ENCODE measurements at places on chromosomes 7 and 10.

- ATAC-seq, result no peak
Observed at GRCh38 chr10:8539056-8539455, 484.6 kb downstream of the GATA3 start.

DNA sequence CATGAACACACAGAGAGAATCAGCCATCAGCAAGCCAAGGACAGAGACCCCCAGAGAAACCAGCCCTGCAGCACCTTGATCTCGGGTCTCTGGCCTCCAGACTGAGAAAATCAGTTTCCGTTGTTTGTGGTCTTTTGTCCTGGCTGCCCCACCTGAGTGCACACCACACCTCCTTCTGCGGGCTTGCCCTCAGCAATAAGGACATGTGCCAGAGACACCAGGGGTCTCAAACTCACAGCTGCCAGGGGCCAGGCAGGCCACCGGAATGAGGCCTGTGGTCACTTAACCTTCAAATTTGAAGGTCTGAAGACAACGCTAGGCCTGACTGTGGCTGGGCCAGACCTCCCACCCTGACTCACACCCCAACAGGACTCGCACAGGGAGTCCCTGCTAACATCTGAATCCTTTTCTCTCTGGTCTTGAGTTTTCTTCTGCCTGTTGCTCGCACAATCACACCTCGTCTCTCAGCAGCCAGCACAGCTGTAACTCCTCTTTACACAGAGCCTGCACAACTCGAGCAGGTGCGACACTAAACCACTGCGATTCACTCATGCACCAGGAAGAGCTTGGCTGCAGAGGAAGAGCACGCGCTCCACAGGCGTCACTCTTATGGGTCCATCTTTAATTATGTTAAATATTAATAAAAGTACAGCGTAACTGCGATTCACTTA, 86.2 kb downstream of the CHST15 start:
- no peak for ATAC-seq

- ATAC-seq, result no peak
Observed at GRCh38 chr10:86058964-86059363, 307.6 kb downstream of the GRID1 start.

- no peak for ATAC-seq
Observed at GRCh38 chr7:142914121-142914520, 19.4 kb downstream of the TRPV5 start.

GRCh38 chr10:58820386-58820785, 307.7 kb downstream of the BICC1 start:
- ATAC-seq, result no peak

DNA sequence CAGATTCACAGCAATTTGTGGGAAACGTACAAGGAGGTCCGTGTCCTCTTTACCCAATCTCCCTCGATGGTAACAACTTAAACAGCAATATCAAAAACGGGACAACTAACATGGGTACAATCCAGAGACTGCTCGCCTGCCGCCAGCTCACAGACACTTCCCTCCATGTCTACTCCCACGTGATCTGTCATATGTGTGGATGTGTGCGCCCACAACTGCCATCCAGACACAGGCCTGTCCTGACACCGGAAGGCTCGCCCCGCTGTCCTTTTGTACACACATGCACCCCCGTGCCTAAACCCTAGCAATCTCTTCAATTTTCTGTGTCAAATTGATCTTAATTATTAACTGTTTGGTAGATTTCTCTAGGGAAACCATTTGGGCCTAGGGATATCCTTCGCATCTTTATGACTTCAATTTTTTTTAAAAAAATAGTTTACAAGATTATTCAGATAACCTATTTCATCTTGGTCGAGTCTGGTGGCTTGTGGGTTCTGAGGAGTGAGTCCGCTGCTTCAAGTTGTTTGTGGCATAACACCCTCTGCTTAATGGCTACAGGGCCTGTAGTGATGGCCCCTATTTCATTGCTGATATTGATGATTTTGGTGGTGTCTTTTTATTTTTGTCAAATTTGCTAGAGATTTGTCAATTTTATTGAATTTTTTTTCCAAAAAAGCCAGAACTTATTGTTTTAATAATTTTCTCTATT, 260.6 kb downstream of the MAD1L1 start:
- no peak for ATAC-seq

DNA sequence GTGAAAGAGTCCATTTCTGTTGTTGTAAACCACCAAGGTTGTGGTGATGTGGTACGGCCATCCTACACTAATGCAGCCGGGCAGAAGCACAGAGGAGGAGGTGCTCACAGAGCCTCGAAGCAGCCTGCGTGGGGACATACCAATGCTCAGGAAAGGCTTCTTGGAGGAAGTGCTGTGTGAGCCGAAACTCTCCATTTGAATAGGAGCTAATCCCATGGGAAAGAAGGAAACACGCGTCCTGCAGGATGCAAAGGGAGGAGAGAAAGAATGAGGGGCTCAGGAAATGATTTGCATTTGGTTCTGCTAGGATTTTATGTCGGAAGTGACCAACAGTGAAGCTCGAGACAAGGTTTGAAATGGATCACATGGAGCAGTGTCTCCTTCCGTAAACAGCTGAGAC, 477.9 kb upstream of the ANKRD30A start:
- no peak for ATAC-seq

DNA sequence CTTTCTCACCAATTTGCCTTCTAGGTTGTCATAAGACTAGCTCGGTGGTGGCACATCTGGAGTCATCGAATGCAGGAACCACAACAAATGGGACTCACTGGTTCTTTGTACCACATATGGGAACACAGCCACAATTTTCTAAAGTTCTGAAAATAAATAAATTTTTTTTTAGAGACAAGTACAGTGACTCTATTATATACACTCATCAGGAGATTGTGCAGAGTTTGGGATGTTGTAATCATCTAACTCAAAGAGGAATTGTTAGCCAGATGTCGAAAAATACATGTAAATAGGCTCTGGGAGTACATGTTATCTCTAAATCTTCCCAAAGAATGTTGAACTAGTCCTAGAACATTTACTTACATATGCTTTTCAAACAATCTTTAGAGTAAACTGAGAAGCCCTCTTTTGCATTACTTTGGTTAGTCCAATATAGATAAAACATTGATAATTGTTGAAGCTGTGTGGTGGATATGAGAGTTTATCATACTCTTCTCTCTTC, 19.6 kb upstream of the SEPTIN7 start:
- ATAC-seq, result no peak

DNA sequence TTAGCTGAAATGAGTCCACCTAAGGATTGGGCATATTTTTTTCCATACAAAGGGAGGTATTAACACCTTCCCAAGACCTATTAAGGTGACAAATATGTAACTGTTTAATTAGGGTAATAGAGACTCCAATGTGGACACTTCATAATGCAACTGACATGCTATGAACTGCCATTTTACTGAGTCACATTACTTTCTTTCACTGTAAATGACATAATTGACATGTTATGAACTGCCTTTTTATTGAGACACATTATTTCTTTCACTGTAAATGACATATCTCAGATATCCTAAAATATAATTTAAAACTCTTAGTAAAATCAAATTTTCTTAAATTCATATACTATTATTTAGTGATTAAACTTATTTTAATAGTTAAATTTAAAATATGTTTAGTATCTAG, 528.8 kb upstream of the PCDH15 start:
- no peak for ATAC-seq

DNA sequence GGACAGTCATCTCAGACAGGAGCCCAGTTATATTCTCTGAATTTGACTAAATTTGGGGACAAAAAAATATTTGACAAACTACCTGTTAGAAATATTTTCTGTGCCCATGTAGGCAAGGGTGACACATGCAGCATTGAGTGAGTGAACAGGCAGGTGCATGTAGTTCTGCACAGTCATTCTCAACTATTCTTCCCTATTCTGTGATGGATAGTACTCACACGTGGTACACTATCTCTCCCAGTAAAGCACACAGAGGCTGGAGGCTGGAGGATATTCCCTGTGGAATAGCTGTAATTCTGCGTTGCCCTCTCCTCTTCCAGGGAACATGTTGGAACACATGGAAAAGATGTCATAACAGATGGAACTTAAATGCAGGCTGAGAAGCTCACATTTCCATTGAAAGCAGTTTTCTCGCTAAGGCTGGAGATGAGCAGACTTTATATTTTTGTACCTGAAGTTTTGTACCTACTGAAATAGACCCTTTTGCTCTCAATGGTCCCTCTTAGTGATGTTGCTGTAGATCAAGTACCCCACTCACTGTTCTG, 75.0 kb downstream of the GPR141 start:
- ATAC-seq, result no peak

DNA sequence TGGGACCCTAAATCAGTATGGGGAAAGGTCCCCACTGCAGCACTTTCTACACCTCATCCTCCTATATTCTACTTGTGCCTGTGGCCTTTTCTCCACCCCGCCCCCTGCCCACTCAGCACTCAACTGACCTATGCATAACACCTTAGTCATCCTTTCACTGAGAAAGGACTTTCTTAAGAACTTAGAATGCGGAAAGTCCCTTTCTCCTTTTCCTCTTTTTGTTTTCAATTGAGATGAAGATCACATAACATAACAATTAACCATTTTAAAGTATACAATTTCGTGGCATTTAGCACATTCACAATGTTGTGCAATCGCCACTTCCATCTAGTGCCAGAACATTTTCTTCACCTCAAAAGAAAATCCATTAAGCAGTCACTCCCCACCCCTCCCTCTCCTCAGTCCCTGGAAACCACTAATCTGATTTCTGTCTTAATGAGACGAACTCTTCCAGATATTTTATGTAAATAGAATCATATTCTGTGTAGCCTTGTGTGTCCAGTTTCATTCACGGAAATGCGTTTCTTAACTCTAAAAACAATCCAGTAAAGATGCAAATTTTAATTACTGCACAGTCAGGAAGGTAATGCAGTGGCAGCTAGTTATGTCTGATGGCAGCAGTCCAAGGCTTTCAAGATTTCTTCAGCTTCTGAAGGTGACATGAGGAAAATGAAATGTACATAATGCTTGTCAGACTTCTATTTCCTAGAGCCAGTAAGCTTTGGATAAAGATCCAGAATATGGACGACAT, 41.7 kb downstream of the FAS start:
- peak; percentile 89 for ATAC-seq

- ATAC-seq, result no peak
Observed at GRCh38 chr10:63887023-63887589, 365.9 kb downstream of the REEP3 start.

DNA sequence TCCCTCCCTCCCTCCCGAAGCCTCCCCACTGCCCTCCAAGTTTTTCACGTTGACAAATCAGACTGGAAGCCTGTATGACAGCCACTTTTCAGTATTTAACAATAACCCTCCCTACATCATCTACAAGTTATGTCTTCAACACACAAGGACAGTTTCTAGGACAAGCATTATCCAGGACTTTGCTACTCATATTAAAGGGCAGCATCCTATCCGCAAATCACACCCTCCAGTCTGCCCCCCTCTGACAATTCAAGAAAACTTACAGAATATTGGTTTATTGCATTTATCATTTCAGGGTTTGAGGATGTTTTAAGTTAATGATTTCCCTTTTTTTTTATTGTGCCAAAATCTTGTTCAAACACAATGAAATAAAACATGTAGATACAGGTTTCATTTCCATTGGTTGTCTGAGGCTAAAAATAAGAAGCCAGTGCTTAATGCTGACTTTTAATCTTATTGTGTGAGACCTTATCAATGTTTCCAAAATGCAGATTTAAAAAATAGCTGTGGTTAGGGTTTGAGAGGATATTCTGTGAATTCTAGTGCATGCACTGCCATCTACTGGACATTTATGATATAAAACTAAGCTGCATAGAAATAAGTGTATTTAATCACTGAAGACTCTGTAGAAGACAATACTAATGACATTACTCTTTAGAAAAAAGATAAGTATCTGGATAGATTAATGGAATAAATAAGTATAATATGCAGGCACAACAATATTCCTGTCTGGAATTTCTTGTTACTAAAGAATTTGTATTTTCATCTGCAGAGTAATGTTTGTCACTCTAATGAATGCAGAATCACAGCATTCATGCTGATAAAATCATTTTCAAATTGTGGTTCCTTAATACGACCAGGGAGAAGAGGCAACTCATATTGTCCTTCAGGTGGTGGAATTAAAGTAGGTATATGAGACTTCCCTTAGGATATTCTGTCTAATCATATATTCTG, 64.1 kb downstream of the CAV1 start:
- no peak for ATAC-seq

- no peak for ATAC-seq
Observed at GRCh38 chr7:1847260-1848001, 177.4 kb downstream of the ELFN1 start.
